HL-60 (cell line): ENCODE measurements at places on chromosomes 6 and 20.

GRCh38 chr6:139967497-139967896, 593.0 kb upstream of the CITED2 start:
- no peak for DNase-seq

- no peak for DNase-seq
Observed at GRCh38 chr20:54340206-54340605, 132.3 kb downstream of the PFDN4 start.

GRCh38 chr6:2072453-2072852, 173.0 kb downstream of the GMDS start:
- DNase-seq: no peak

DNA sequence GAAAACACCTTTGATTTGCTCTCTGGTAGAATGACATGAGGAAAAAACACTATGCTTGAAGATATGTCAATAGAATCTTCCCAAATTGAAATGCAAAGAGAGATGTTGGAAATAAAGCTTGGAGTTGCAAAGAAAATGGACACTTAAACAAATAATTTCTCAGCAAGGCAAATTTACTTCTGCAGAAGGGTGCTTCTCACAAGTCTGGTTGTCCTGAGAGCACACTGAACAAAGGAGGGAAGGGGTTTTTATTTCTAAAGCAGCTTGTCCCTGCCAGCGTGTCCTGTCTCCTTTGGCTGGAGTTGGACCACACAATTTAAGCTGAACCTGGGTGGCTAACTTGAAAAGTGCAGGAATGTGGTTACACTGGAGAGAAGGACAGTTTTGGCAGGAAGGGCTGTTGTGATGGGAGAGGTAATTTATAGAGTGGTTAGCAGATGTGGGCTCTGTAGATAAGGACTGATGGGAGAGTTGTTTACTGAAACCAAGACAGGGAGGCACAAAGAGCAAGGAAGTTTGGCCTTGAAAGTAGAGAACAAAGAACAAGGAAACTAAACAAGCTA, 454.6 kb upstream of the EYS start:
- DNase-seq: no peak

GRCh38 chr6:143570147-143570853, 58.8 kb upstream of the FUCA2 start:
- no peak for DNase-seq

GRCh38 chr6:31720196-31720770, 1.3 kb downstream of the LY6G6C start:
- no peak for DNase-seq

DNA sequence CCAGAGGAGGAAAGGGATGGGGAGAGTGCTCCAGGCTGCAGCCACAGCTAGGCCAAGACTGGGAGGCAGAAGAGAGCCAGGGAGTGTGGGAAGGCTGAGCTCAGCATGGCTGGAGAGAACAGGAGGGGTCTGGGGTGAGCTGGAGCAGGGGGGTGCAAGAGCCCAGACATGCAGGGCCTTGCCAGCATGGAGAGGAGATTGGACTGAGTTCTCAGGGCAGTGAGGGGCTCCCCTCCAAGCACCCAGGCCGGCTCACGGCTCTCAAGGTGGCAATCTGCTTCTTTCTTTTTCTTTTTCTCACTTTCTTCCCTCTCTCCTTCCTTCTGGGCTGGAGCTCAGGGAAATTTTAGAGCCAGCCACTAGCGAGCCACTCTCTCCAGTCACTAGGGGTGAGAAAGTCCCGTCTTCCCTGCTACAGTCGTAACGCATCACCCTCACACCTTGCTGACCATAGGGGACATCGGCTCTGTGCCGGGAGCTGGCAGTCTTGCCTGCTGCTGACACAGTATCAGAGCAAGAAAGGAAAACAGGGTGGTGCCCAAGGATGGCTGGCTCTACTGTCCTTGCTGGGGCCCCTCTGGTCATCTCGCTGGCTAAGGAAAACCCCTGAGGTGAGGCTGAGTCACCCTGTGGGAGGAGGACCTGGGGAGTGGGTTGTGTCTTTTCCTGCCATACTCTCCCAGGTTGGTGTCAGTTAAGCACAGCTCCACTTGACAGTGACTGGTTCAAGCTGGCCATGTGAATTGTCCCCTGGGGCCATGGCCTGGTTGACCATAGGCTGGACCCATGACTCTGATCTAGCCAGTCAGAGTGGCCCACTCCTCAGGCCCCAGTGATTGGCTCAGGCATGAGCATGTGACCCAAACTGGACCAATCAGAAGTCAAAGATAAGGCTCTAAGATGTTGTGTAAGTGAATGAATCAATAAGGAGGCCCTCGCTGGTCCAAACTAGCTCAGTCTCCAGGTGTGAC, 135.1 kb upstream of the PMEPA1 start:
- DNase-seq: no peak

GRCh38 chr20:62969179-62969760, 16.8 kb downstream of the SLC17A9 start:
- DNase-seq: no peak

- DNase-seq: no peak
Observed at GRCh38 chr20:36184816-36185776, 30.6 kb downstream of the EPB41L1 start.
